Fibroblast of upper back skin (primary cell): ENCODE measurements at places on chromosomes 4 and X.
A peak's percentile ranks its signal among the peaks of the same experiment; 100 is the strongest.

GRCh38 chr4:161254375-161254774 lies 909.4 kb downstream of the FSTL5 start:
- DNase-seq: no peak

GRCh38 chrX:15207994-15208393 lies 61.9 kb downstream of the ASB9 start:
- no peak for DNase-seq

- no peak for DNase-seq
Observed at GRCh38 chr4:144353292-144353691, 212.8 kb upstream of the GYPA start.

GRCh38 chr4:111046811-111047210 lies 423.9 kb upstream of the PITX2 start:
- DNase-seq: no peak

GRCh38 chr4:58219179-58219578 lies 1109.0 kb upstream of the IGFBP7 start:
- DNase-seq: no peak

- peak; percentile 95 for DNase-seq
Observed at GRCh38 chr4:128858879-128859671, 49.6 kb downstream of the JADE1 start.

DNA sequence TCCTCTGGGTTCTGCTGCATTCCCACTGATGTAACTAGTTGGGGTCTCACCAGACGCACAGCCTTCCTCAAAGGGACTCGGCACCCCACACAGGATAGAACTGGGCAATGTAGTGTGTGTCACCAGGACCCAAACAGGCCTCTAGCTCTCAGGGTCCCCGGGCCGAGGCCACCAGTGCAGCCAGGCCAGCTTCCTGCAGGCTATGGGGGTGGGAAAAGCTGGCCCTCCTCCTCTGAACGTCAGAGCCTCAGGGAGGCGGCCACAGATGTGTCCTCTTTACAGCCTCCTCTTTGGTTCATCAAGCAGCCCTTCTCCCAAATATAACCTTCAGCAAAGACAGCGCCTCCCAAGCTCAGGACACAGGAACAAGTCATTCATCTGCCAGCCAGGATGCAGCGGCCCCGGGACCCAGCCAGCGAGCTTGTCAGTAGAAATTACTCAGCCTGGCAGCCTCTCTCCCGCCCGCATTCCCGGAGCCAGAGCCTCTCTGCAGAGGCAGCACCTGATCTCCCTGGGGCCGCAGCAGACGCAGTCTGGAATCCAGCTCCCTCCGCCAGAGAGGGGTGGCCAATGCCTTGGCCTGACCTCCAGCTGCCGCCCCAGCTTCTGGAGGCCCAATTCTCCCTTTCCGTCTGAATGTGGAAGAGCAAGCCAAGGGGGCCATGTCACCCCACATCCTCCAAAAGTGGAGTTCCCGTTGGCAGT lies 288.5 kb downstream of the FBXW7 start:
- DNase-seq: no peak

DNA sequence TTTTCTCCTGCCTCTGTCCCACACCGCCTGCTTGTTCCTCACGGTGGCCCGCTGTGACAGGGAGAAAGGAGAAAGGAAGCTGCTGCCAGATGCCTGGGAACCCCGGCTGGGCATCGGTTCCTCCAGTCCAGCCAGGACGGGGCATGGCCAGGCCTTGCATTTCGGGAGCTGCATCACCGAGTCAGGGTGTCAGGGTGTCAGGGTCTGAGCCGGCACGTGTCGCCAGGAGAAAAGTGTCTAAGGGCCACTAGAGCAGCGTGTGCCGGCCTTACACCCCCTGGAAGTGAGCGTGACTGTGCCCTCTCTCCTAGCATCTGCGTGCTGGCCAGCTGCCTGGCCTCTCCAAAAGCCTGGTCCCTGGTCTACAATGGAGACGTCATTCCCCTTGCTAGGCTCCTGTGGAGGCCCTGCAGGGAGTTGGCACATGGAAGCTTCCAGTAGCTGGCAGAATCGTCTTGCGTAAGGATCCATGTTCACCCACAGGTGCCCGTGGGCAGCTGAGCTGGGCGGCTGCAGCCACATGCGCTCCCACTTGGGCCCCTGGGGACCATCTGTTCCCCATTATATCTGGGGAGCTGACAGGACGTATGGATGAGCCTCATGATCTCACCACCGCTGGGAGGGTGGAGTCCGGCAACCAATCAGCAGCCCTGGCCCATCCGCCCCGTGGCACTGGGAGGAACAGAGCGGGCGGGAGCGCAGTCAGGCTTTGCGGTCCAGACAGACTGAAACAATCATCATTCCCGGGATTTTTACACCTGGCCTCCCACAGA lies 39.9 kb upstream of the HMX1 start:
- peak; percentile 29 for DNase-seq

- DNase-seq: no peak
Observed at GRCh38 chr4:7336732-7337131, 98.0 kb downstream of the PSAPL1 start.

DNA sequence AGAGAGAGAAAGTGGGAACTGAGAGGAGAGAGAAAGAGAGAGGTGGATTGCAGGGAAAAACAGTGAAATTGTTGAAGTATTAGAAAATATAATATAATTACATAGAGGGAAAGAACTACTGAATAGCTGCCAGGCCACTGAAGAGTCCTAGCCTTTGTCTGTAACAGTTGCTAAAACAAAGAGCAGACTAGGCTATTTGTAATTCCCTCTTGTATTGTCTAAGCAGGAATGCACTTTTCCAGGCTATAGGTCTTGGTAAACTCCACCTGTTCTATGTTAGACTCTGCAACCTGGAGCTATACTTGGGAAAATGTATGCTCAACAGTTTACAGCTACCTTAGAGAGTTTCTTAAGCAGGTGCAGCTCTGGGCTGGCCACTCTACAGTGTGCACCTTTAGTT lies 1063.3 kb downstream of the ADGRL3 start:
- DNase-seq: no peak

- DNase-seq: no peak
Observed at GRCh38 chr4:117664706-117665444, 369.4 kb upstream of the NDST3 start.

GRCh38 chr4:126172126-126172525 lies 857.4 kb downstream of the FAT4 start:
- no peak for DNase-seq

DNA sequence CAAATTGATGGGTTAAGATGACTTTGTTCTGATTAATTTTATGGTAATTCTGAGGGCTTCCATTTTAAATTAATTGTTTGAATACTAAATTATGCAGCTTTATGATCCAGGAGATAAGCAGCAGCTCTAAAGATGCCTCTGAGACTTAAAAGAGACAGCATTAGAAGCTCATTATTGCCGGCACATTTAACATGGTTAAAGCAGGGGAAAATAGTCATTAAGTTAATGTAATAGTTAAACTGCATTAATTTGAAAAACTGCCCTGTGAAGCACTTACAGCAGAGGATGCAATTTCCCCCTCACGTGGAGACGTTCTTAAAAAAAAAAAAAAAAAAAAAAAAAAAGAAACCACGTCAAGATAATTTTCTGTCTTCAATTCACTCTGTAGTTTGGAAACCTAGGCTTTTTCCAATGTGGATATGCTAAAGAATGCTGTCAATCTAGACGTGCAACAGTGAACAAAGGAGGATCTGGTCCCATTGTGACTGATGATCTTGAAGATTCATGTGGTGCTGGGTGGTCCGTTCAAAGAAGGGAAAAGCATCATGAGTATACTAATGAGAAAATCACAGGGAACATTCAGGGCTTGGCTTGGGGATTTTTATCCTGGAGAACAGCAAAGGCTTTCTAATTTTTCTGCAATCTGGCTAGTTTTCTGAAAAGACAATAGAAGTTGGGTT lies 440.6 kb upstream of the HS3ST1 start:
- DNase-seq: no peak

- DNase-seq: no peak
Observed at GRCh38 chr4:68288393-68288740, 42.9 kb upstream of the TMPRSS11B start.

GRCh38 chr4:85058551-85058950 lies 92.1 kb upstream of the WDFY3 start:
- DNase-seq: peak; percentile 24

DNA sequence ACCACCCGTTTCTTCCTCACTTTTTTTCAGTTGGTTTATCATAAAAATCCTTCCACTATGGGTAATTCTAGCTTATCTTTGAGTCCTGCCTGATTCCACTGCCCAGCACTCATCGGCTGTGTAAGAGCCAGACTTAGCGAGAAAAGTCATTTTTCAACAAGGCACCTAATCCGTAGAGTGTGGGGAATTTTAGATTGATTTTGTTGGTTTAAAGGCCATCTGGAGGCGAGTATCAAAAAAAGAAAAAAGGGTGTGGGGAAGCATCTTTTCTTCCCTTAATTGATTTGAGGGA lies 134.4 kb downstream of the TET2 start:
- DNase-seq: no peak

GRCh38 chr4:123114915-123115756 lies 192.7 kb upstream of the NUDT6 start:
- DNase-seq: no peak

- DNase-seq: no peak
Observed at GRCh38 chr4:165194368-165194767, 13.0 kb upstream of the KLHL2 start.

DNA sequence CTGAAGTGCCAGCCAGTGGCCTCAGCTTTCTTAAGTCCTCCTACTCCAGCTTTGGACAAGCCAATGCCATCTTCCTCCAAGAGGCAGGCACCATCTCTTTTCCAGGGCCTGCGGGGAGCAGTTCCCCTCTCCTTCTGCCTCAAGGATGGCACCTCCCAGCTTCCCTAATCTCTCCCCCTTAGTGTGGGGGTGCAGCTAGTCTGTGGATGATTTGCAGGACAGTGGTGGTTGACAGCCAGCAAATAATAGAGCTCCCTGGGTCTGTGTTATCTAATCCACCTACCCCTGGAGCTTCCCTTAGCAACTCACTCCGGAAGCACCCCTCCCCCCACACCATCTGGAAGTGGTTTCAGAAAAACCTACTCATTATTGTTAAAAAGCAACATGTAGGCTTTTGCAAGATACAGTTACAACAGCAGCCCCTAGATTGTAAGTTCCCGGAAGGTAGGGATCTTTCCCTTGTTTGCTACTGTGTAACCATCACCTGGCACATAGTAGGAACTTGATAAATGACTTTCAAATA lies 247.1 kb downstream of the BCOR start:
- peak; percentile 82 for DNase-seq

GRCh38 chr4:183185018-183185417 lies 86.0 kb downstream of the WWC2 start:
- DNase-seq: no peak

- DNase-seq: no peak
Observed at GRCh38 chrX:136794080-136794479, 13.3 kb upstream of the ARHGEF6 start.

DNA sequence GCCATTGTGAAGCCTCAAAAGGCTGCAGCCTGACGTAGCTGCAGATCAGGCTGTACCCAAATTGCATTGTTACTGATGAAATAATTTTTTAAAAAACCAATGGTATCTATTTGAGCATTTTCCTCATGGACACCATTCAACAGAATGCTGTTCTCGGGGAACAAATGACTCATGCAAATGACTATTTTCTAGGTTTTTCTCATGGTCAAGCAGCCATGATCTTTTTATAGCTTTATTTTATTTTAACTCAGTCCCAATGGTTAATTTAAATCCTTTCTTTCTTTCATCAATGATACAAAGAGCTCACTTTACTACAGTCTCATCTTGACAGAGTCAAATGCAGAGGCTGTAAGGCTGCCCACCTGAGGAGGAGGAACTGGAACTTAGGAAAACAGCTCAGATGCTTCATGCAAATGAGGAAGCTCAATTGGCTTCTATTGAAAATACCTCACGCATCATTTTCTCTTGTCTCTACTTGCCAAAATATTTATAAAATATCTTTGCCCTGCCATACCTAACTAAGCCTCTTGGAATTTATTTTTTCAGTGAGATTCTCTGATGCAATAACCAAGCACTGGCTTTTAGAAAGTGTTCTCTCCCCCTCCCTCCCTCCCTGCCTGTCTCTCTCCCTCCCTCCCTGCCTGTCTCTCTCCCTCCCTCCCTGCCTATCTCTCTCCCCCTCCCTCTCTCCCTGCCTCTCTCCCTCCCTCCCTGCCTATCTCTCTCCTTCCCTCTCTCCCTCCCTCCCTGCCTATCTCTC lies 81.0 kb downstream of the SORBS2 start:
- peak; percentile 78 for DNase-seq

GRCh38 chr4:52052475-52052780 lies 1.3 kb downstream of the SPATA18 start:
- DNase-seq: no peak

DNA sequence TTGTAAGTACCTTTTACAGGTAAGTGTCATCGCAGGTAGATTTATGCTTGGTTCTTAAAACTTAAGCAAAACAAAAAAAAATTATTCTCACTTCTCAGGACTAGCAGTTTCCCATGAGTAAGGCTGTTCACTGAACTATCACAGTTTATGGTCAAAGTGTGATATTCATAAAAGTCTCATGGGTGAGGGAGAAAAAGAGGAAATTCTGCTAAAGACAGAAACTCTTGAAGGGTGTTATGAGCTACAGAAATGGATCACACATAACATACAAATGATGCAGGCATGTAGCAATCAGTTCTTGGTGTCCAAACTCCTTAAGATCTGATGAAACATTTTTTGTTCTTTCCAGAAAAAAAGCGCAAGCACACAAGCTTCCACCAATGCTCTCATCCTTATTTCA lies 8.5 kb downstream of the RAB9A start:
- DNase-seq: no peak

DNA sequence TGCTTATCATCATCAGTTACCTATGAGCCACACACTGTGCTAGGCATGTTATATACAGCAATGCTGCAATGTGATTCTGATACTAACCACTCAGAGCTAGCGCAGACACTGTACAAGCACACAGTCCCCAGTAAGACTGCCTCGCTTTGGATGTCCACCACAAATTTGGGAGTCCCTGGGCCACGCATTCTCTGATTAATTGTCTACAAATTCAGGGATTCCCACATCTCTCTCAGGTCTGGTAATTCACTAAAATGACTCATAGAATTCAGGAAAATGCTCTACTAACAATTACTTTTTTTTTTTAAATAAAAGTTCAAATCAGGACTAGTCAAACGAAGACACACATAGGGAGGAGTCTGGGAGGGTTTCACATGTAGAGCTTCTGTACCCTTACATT lies 652.1 kb upstream of the AADAT start:
- peak; percentile 37 for DNase-seq

DNA sequence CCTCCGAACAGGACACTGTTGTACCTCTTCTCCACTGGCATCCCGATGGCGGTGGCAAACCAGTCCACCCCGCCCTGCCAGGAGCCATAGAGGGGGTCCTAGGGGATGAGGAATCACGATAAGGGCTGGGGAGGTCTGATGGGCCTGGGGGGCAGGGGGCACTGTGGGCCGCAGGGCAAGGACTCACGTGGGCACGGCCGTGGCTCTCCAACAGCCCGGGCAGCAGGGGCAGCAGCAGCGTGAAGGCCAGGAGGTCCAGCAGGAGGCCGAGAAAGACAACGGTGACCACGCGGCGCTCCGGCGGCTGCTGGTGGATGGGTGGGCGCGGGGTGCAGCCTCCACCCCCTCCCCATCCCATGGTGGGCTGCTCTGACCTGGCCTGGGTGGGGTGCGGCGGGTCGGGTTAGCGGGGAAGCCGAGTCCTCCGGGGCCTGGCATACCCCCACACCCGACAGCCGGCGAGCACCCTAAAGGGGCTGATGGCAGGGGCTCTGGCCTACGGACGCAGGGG lies 29.6 kb downstream of the NOP14 start:
- no peak for DNase-seq
